Stimulated activated CD4-positive, alpha-beta T cell treated with anti-CD3 and anti-CD28 coated beads, Interleukin-2, amount 100 ng/mL, for 4 hours (primary cell): ENCODE measurements at places on chromosomes 7 and 10.

- DNase-seq: no peak
Observed at GRCh38 chr7:19397911-19398310, 252.7 kb upstream of the FERD3L start.

DNA sequence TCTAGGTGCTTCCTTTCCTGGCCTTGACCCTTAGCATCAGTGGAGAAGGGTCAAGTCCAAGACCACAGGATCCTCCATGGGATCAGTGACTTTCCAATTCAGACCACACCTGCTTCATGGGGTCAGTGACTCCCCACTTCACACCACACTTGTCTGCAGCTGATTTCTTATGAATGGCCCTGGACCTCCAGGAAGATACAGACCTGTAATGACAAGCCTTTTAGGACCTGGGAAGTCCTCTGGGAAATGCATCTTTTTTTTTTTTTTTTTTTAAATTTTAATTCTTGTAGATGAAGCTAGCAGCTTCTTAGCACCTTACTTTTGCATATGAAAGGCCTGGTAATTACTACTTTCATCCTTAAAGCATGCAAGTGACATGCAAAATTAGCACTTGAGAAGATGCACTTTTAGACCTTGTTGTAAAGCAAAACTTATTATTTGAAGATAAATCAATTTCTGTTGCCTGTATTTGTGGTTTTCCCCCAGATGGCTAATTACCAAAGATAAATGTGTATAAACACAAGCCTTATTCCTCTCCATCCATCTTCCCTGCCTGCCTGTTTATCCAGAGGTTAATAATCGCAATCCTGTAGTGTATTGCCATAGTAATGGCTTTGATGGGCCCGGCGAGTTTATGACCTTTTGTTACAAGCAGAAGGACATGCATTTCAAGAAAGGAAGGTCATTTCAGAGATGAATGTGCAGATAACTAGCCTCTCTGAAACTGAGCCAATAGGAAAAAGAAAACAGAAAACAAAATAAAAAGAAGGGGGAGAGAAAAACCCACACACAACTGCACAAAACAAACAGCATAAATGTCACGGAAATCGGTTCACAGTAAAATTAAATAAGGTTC, 1018.7 kb downstream of the TYW1 start:
- DNase-seq: no peak

- no peak for DNase-seq
Observed at GRCh38 chr10:28593811-28594210, 60.9 kb downstream of the WAC start.

DNA sequence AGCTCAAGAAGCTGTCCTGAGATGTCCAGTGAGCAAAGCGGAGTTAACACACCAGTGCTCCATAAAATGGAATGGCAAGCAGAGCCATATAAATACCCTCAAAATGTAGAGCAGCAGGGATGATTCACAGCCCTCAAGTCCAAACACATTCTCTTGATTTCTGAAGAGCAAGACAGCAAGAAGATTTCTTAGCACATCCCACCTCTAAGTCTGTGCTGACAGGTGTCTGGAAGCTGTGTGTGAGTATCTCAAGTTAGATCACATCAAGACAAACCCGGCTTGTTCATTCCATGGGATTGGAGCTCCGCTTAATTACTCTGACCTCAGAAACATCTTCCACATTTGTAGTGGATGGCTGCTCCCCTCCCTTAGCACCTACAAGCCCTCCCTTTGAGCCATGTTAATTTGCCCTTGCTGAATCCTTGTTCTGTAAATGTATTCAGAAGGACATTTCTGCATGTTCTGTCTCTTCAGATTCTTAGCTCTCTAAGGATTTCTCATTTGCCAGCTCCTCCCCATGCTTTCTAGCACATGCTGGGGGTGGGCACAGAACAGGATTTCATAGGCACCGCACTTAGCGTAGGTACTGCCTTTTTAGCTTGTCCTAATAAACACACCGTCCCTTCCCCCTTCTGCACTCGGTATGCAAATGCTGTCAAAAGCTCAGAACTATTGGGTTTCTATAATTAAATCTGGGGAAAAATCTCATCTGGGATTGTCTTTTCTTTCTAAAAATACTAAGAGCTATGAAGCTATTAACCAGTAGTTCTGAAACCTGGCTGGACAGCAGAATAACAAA, 112.7 kb downstream of the CPXM2 start:
- no peak for DNase-seq

GRCh38 chr7:130831817-130832481, 97.9 kb upstream of the KLF14 start:
- DNase-seq: no peak

- no peak for DNase-seq
Observed at GRCh38 chr10:9043466-9043865, 989.0 kb downstream of the GATA3 start.

DNA sequence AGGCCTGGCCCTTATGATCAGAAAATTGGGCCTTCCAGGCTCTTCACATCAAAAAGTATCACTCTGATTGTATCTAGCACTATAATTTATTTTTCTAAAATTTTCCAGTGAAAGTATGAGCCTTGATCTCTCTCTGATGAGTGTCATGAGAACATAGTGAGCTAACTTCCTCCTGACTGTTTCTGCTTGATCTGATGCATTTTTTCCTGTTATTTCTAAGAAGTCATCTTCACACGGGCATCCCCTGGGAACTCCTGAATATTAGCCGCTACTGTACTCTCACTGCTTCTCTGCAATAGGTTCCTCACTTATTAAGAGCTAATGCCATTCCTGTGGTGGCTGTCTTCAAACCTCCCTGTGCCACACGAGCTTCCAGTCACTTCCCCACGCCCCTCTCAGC, 63.1 kb upstream of the ZPBP start:
- no peak for DNase-seq

DNA sequence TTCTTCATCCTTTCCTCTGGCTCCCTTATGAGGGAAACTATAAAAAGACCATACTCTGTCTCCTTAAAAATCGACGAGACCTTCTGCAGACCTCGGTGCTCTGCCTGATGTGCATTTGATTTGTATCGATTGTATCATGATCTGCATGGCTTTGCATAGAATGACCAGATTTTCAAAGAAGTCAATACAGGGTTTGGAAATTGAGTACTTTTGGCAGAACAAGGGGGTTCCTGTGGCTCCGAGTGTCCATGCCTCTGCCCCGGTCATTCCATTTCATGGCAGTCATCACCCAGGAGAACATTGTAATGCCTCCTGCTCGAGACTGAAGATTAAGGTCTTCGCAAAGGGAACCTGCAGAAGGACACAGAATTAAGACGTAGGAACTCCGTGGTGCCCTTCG, 685 bp downstream of the CASP2 start:
- DNase-seq: no peak

DNA sequence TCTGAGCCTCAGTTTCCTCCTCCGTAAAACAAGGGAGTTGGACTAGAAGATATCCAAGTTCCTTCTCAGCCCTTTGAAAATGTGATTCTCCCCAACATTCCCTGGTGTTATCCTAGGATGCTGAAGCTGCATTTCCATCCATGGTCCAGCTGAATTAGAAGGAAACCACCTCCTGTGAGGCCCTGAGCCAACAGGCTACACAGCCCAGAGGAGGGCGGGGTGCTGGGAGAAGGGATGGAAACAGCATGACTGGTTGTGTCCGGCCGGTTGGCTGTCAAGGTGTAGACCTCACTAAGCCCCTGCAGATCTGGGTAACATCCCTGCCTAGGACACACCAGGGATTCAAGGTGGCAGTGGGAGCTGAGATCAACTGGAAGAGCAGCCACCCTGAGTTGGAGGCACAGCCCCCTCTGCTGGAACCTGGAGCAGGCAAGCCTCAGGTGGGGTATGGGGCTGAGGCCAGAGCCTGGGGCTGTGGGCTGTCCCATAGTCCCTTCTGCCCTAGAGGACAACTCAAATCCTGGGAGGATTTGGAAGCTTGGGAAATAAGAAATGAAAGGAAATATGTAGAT, 72.0 kb downstream of the PAX2 start:
- no peak for DNase-seq

- DNase-seq: no peak
Observed at GRCh38 chr7:30364773-30365172, 80.4 kb downstream of the ZNRF2 start.

DNA sequence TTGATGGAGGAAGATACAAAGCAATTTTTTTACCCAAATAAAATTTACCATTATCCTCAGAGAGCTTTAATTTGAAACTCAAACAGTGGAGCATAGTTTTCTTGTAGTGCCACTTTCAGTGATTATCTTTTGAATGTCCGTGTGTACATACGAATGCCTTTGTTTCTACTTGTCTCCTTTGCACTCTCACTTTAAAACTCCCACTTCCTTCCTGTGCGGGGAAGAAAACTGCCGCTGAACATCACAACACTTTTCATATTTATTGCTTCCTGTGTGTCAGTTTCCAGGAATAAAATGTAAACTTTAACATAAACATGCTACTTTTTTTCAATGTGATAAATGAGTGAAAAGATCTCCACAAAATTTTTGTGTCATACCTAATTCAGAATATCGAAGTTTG, 102.4 kb downstream of the SEMA3A start:
- no peak for DNase-seq

- no peak for DNase-seq
Observed at GRCh38 chr10:129321727-129322126, 145.3 kb upstream of the MGMT start.

DNA sequence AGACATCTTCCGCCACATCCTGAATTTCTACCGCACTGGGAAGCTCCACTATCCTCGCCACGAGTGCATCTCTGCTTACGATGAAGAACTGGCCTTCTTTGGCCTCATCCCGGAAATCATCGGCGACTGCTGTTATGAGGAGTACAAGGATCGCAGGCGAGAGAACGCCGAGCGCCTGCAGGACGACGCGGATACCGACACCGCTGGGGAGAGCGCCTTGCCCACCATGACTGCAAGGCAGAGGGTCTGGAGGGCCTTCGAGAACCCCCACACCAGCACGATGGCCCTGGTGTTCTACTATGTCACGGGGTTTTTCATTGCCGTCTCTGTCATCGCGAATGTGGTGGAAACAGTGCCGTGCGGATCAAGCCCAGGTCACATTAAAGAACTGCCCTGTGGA, 1.9 kb downstream of the KCND2 start:
- no peak for DNase-seq

DNA sequence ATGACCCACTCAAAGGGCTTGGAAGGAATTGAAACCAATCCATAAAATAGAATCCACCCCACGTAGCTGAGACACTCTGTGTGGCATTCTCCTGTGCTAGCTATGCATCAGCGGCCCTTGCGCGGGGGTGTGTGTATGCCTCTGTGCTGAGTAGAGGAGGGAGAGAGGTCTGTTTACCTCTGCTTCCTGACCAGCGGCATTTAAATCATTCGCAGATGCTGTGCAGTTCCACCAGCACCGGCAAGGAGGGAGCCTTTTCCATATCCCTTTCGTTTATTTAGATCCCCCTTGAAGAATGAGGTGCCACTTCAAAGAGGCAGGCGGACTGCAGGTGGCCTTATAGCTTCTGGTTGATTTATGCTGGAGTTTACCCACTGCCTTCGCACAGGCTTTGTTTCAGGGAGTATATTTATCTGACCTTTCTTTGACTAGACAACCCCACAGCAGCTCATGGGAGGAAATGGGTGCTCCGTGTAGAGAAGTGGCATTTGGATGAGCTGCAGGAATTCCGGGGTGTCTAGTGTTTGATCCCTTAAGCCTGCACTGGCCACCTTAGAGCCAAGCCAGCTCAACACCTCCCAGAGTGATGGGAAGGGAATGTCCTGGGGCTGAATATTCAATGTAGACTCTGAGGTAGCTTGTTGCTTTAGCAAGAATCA, 11.4 kb downstream of the C10orf53 start:
- no peak for DNase-seq

GRCh38 chr7:106372595-106373318, 88.0 kb upstream of the NAMPT start:
- DNase-seq: no peak

DNA sequence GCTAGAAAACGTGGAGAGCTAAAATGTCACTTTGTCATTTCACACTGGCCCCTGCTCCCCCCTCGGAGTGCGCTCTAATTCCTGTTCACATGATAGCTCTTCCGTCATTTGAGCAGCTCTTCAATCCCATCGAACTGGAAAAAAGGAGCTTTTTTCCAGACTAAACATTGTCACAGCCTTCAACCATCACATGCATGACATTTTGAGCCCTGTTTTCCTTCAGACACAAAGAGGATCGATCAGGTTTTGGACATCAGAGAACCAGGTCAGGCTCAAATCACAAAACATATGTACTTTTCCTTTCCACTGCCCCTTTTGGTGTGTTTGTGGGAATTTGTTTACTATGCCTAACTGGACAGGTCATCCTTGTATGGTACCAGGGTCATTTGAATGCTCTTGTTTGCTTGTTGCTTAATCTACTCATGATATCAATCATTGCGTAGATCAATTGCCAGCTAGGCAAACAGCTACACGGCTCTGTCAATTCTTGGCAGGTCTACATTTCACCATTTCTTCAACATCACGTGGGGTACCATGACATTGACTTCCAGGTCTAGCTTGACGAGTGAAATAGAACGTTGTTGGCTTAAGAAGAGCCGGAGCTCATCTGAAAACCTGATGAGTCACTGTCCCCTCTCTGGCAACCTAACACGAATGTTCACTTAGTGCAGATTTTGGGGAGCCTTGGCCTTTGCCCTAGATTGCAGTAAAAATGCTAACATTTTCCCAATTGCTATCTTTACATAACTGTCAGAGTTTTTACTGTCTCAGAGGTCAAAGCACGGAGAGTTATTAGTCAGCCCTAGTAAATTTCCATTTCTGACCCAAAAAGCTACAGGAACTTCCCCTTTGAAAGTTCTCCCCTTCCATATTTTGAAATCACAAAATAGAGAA, 87.3 kb downstream of the LYZL2 start:
- DNase-seq: no peak
